Stomach (tissue), 19 donors: ENCODE measurements at places on chromosomes 1 and 21.

DNA sequence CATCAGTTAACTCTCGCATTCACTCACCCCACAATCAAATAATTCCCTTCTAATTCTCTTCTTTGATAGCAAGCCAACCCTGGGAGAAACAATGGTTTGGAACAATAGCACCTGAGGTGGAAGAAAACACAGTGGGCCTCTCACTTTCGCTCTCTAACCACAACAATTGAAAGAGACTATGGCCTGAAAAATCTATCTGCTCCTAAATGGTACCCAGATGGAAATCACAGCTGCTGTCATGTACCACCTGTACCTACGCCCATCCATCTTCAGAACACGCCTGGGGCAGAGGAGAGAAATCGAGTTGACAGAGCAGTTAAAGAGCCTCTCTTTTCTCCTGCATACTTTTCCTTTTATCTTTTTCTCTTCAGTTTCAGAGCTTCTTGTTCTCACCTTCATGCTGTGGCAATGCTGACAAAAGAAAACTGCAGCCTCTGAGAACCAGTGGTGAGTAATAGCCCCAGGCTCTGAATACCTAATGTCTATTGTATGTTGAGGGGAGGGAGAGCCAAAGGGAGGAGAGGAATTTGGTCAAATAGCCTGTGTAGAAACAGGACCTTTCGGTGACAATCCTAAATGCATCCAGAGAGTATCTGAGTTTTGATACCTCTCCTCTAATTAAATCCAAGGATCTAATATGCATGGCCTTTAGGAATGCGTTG is 57.7 kb downstream of the ZC3H11B start:
- DNase-seq, result peak; percentile 36

DNA sequence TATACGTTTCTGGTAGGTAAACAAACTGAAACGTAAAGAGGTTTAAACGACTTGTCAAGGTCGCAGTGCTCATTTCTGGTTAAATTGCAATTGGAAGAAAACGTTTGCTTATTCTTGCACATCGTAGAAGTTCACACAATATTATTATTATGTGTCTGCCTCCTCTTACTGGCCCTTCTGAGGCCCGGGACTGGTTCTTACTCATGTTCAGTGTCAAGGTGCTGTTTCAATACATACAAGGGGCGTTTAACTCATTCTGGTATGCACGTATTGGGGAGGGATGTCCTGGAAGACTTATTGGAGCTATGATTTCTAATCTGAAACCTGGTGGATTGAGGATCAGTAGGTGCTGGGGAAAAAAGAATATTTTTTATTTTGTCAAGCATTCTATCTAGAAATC is 932 bp downstream of the RPF1 start:
- peak; percentile 11 for DNase-seq

- DNase-seq, result no peak
Measured at GRCh38 chr1:209895709-209896108, 42.3 kb upstream of the SYT14 start.

GRCh38 chr1:89525169-89525855 is 683 bp downstream of the LRRC8B start:
- no peak for DNase-seq

GRCh38 chr1:76190749-76191424 is 116.3 kb downstream of the ST6GALNAC3 start:
- DNase-seq, result no peak

DNA sequence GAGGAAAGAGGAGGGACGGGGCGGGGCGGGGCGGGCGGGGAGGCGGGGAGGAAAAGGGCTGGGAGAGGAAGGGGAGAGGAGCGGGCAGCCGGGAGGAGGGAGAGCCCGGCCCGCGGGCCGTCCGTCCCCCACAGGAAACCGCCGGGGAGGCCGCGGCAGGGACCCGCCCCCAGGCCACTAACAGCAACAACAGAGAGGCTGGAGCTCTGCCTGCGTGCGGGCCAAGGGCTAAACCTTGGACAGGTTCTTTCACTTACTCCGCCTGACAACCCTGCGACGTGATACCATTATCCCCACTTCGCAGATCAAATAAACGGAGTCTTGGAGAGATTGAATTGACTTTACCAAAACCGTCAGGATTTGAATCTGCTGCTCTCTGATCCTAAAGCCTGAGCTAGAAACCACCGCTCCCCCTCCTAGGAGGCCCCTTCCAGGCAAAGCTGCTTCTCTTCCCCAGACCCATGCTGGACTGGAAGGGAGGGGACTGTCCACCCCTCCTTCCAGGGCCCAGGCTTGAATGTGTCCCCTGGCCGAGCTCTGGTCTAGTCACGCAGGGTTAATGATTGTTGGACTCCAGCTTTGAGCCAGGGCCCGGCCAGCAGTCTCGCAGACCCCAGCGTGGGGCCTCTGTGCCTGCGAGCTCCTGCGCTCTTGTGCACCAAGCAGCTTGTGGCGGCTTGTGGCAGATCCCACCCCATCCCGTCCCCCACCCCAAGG is at the start of gene EVA1B:
EVA1B (minus strand) TSS at position 10 of the 717 bp plus-strand sequence. CDS start 608 bp downstream, outside the sequence.
- peak; percentile 93 for DNase-seq
